ENCODE measurements at places on chromosomes 6 and 20.

GRCh38 chr6:26296857-26297648, 67.9 kb upstream of the BTN3A2 start:
- DNase-seq, result no peak

GRCh38 chr6:34059136-34059731, 86.7 kb downstream of the GRM4 start:
- DNase-seq, result peak; percentile 5

DNA sequence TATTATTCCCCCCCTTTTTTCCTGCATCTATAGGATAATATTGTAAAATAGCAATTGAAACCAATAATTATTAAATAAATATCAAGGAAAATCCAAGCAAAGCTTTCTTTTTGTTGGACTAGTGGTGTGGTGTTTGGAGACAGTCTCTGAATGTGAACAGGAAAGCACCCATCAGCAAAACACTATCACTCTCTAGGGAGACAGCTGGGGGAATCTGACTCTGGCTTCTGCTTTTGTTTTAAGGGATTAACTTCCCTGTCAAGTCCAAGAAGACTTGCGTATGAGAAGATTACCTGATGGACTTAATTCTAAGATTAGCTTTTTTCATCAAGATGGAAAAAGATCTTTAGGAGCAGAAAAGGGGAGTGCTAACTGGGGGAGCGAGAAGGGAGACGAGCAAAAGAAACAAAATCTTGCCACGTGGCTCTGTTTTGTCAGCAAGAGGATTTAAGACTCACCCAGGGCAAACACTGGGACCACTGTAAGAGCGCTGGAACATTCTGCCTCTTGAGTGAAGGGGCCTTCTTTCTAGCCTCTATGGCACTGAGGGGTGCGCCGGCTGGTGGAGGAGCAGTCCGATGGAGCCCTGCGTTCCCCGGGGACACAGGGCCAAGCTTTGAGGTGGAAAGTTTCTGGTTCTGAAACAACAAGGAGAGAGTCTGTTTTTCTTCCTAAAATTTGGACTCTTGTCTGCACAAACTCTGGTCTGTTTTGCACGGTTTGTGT, 570 bp downstream of the TULP4 start:
- no peak for DNase-seq

GRCh38 chr6:17580518-17581048, 19.5 kb upstream of the FAM8A1 start:
- no peak for DNase-seq

All from fibroblast of skin of left biceps (primary cell).